Substantia nigra (tissue), 51 donors: ENCODE measurements at places on chromosomes 3 and 15.

DNA sequence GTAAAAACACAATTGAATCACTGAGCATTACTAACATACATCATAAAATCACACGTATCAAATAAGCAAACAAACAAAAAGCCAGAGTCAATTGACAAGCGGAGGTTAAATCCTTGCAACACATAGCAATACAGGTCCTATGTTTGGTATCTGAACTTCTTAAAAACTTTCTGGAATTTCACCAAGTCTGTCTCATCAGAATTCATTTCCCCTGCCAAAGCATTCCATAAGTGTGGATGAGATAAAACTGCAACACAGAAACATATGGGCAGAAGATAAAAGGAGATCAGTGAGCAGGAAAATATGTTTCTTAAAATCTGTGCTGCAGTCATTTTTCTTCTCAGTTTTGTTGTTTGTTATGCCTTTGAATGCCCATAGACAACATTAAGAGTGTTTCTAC lies 1155.5 kb downstream of the TBL1XR1 start:
- DNase-seq = no peak

DNA sequence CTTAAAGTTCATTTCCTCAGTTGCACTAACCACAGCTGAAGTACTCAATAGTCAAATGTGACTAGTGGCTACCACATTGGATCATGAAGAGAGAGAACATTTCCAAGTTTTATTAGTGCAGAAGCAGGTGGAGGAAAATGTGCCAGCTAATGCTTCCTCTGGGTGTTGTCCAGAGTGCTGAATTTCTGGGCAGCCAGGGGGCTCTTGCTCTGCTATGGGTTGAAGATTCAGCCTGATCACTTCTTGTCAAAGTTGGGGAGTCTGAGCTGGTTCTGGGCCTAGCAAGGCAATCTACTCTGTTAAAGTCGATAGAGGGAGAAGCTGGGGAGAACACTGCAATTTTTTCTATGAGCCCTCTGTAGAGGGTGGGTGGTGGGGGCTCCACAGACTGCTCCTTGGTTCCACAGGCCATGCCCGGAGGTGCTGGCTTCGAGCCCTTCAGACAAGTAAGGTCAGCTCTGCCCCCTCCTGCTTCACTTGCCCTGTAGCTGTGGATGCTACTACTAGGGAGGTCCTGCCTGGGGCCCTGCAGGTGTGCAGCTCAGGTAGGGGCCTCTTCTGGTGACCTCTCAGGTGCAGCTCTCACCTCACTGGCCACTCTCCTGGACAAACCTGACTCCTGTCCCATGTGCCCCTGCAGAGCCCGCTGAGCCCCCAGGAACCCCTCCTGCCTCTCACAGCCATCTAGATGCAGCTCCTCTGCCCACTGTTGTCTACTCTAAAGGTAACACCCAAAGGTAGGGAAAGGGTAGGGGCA lies 8.2 kb downstream of the ALG3 start:
- DNase-seq = no peak

DNA sequence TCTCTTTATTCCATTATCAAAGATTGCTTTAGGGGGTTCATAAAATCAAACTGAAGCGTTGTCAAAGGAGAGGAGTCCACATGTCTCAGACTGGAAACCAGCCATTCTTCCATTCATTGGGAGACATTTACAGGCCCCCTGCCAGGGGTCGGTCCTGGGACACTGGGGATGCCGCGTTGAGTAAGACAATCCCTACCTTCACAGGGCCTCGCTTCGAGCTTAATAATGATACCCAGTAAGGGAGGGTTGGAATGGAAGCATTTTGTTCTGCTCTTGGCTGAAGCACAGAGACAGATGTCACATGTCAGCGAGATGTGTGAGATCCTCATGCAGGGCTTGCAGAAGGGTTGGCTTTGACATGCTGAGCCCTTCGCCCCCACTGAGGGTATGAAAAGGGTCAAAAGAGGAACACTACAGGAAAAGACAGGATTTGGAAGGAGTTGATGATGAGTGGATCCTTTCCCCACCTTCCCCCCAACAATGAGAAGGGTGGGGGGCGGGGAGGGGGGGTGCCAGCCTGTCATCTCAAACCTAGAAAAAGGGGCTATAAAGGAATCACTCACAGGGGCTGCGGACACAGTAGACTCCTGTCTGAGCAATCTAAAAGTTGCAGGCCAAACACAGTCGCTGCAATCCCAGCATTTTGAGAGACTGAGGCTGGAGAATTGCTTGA lies 25.6 kb upstream of the ARL8B start:
- DNase-seq = no peak

GRCh38 chr3:142850395-142851023 lies 38.4 kb downstream of the PCOLCE2 start:
- DNase-seq = no peak

- DNase-seq = no peak
These were observed 47.5 kb upstream of the SLC9A9 start for GRCh38 chr3:143895805-143896204.

- no peak for DNase-seq
These were observed 90.0 kb upstream of the RPL32 start for GRCh38 chr3:12931273-12931905.

DNA sequence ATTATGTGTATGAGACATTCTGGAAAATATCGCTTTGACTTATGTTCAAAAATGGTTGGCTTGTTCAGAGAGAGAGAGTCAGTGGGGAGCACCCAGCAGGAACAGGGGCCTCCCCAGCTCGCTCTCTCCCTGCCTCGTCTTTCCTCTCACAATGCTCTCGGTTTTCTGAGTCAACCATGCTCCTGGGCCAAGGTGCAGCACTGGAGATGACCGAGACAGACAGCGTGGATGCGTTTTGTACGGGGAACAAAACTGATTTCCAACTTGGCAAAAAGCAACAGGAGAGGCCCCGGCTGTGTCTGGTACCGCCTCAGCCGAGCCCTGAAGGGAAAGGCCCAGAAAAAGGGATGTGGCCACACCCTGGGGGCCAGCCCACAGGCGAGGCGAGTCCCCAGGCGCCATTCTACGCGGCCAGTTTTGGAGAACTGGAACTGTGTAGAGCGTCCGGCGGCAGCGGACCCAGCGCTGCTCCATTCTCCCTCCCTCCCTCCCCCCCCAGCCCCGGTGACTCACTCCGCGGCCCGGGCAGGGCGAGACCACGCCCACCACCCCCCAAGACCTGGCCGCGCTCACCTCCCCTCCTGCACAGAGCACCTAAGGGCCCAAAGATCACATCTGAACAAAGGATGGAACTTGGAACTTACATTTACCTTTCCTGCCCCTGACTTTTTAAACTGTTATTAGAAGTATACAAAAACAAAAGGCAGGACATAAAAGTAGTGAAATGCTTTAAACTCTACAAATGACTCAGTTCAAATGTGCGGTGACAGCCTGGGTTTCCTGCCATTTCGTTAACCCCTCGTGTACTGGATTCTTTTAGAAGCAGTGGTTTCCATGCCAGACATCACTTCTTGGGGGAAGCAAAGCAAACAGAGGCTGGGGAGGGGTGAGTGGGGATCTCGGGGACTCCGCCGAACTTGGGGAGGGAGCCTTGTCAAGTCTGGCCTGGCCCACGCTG lies 12.7 kb downstream of the ATP10A start:
- no peak for DNase-seq

DNA sequence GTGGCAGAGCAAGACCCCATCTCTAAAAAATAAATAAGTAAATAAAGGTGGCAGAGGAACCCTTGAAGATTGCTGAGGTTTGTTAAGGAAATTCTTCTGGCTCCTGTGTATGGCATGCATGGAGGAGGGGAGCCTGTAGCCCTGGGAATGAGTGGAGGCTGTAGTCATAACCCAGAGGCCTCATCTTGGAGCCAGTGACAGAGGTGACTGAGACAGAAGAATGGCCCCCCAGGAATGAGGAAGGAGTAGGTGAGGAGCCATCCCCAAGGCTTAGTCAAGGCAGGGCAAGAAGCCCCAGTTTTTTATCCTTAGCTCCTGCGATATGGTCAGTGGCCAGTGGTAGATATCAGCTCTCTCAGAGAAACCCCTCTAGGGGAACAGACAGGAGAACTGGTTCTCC lies 46.5 kb downstream of the BSN start:
- no peak for DNase-seq

DNA sequence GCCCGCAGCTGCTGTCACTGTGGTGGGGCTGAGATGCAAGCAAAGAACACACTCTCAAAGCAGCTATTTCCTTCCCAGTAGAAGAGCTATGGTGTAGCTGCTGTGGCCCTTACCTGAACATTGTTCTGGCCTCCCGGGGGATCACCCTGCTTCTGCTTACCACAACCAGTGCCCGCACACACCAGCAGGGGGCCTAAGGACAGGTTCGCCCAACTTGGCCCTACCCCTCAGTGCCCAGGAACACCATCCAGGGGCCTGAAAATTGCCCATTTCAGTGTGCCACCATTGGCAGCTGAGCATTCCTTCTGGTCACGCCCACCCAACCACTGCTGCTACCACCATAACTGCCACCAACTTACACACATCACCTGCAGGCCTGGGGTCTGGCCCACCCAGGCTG lies 113.0 kb downstream of the TP63 start:
- no peak for DNase-seq

DNA sequence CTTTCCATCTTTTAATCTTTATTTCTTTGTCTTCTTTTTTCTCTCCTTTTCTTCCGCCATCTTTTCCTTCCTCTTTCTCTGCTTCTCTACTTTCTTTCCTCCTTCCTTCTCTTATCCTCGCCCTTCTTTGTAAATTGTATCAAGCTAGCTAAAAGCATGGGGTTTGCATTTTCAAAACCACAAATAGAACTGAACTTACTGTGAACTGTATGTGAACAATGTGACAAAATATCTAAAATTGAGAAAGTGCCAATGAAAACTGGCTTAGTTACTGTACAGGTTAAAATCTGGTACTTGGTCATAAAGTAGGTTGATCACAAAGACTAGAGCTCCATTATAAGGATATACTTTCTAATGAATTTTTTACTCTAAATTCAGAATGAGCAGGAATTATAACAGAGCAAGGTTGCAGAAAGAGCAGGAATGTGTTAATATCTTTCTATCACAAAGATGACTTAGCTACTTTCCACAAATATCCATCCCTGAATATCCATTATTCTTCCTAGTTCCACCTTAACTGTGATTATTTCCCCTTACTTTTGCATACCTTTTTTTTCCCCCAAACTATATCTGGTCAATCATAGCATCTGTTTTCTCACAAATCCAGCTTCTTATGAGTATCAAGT lies 122.4 kb downstream of the LSAMP start:
- DNase-seq = no peak

GRCh38 chr3:194946091-194946490 lies 260.4 kb downstream of the FAM43A start:
- no peak for DNase-seq

DNA sequence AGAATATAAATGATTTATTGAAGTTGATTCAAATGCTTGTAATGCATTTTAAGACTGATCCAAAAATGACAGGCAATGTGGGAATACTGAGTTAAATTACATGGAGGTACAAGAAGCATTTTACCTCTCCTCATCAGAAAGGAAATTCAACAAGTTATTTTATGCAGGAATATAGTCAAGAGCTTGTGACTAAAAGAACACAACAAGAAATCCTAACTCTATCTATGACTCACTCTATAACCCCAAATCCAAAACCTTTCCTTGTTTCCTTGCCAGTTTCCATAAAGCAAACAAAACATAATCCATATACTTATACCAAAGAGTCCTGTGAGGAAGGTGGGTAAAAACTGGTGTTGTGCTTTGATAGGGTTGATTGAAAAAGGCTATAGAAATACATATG lies 30.8 kb downstream of the SIN3A start:
- DNase-seq = no peak

DNA sequence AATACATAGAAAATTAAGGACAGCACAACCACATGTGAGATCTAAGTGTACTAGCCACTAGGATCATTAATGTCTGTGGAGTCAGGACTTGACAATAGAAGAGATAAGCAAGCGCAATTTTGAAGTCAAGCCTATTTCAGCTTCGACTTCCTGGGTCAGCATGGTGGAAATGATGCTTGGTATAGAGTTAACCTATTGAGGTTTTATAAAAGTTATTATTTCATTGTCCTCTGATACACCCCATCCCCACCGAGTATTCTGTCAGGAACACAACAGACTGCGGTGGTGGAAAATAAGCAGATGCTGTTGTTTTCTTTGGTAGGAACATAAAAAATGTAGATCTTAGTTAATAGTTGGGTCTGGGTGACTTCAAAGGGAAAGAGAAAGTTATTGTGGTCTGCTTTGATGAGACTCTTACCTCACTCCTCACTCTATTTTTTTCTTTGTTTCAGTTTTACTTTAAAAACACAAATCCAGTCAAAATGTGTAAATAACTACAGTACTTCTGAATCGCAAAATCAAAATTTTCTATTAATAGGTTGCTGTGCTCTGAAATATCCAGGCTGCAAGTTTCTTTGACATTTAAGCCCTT lies 82.1 kb downstream of the IL5RA start:
- DNase-seq = no peak
